ENCODE measurements at places on chromosomes 16 and 17.

DNA sequence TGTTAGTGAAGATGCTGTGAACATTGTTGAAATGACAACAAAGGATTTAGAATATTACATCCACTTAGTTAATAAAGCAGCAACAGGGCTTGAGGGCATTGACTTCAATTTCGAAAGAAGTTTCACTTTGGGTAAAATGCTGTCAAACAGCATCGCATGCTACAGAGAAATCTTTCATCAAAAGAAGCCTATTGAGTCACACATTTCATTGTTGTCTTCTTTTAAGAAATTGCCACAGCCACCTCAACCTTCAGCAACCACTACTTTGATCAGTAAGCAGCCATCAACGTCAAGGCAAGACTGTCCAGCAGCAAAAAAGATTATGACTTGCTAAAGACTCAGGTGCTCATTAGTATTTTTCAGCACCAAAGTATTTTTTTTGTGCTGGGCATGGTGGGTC lies 13.2 kb upstream of the MAP2K6 start:
- no peaks in the 10 kb centered on the region for H3K27me3 ChIP-seq
- H3K4me3 ChIP-seq = no peak overlapping the region
- H3K27ac ChIP-seq = no peak overlapping the region
- no peaks in the 10 kb centered on the region for H3K36me3 ChIP-seq
- no peaks in the 10 kb centered on the region for H3K4me1 ChIP-seq

GRCh38 chr17:78628547-78629435 lies 51.6 kb upstream of the DNAH17 start:
- no peaks in the 10 kb centered on the region for H3K27me3 ChIP-seq
- no peaks in the 10 kb centered on the region for H3K36me3 ChIP-seq
- no peak overlapping the region for H3K27ac ChIP-seq
- no peaks in the 10 kb centered on the region for H3K4me1 ChIP-seq
- no peak overlapping the region for H3K4me3 ChIP-seq

GRCh38 chr16:28623172-28623711 lies 13.4 kb upstream of the SULT1A1 start:
- H3K4me1 ChIP-seq = no peaks in the 10 kb centered on the region
- H3K4me3 ChIP-seq = peak overlapping the region; percentile 37
- no peaks in the 10 kb centered on the region for H3K27me3 ChIP-seq
- peak overlapping the region; percentile 39 for H3K27ac ChIP-seq

DNA sequence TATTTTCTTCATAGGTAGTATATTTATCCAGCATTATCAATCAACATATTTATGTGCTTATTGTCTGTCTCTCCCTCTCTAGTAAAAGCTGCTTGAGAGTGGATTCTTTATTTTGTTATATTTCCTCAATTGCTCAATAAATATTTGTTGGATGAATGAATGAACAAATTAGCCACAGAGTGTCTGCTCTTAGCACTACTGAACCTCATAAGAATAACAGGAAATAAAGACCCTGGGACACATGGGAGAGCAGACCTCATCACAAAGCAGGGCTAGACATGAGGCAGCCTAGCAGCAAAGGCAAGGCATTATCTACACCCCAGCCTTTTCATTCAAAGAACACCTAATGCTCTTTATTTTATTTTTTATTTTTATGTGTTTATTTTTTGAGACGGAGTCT lies 34.9 kb upstream of the TANC2 start:
- H3K36me3 ChIP-seq = no peaks in the 10 kb centered on the region
- H3K27ac ChIP-seq = no peak overlapping the region
- H3K4me3 ChIP-seq = no peak overlapping the region
- DNase-seq = no peak

GRCh38 chr16:57669476-57670162 lies 1.5 kb downstream of the ADGRG3 start:
- DNase-seq = no peak
- peaks cover 5% of the 10 kb centered on the region for H3K36me3 ChIP-seq
- H3K27me3 ChIP-seq = no peaks in the 10 kb centered on the region
- no peak overlapping the region for H3K27ac ChIP-seq
- peaks cover 7% of the 10 kb centered on the region for H3K4me1 ChIP-seq

- peak; percentile 68 for DNase-seq
- peaks cover 9% of the 10 kb centered on the region for H3K36me3 ChIP-seq
- peaks cover 37% of the 10 kb centered on the region for H3K4me1 ChIP-seq
- peak overlapping the region; percentile 86 for H3K27ac ChIP-seq
These were observed 5.8 kb upstream of the ARMC5 start for GRCh38 chr16:31453255-31454204.

- no peak for DNase-seq
- no peaks in the 10 kb centered on the region for H3K36me3 ChIP-seq
- H3K4me1 ChIP-seq = peaks cover 14% of the 10 kb centered on the region
These were observed 49.7 kb downstream of the TBC1D16 start for GRCh38 chr17:79985943-79986391.

GRCh38 chr17:61135782-61136181 lies 263.9 kb upstream of the TBX2 start:
- H3K27me3 ChIP-seq = no peaks in the 10 kb centered on the region
- no peak overlapping the region for H3K4me3 ChIP-seq
- no peak for DNase-seq
- no peak overlapping the region for H3K27ac ChIP-seq

DNA sequence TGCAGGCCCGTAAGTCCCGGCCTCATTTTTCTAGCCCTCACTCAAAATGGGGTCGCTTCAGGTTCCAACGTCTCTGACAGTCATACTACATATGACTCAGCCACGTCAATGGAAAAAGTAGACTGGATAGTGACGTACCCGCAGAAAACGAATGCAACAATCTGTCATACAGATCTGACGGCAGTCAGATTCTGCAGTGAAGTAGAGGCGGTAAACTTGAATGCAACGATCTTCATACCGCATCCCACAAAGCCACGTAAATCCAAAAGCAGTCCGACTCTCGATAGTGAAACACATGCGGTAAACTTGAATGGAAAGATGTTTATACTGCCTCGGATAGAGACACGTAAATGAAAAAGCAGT lies 38.4 kb upstream of the ARL4D start:
- H3K27ac ChIP-seq = peak overlapping the region; percentile 91
- no peak for DNase-seq
- H3K27me3 ChIP-seq = no peaks in the 10 kb centered on the region
- H3K4me3 ChIP-seq = peak overlapping the region; percentile 47
- no peaks in the 10 kb centered on the region for H3K36me3 ChIP-seq
- H3K4me1 ChIP-seq = peaks cover 16% of the 10 kb centered on the region

- no peaks in the 10 kb centered on the region for H3K4me1 ChIP-seq
- peaks cover 42% of the 10 kb centered on the region for H3K36me3 ChIP-seq
- DNase-seq = no peak
- no peaks in the 10 kb centered on the region for H3K27me3 ChIP-seq
- no peak overlapping the region for H3K27ac ChIP-seq
- no peak overlapping the region for H3K4me3 ChIP-seq
These were observed 2.1 kb upstream of the UNC119 start for GRCh38 chr17:28554565-28554964.

DNA sequence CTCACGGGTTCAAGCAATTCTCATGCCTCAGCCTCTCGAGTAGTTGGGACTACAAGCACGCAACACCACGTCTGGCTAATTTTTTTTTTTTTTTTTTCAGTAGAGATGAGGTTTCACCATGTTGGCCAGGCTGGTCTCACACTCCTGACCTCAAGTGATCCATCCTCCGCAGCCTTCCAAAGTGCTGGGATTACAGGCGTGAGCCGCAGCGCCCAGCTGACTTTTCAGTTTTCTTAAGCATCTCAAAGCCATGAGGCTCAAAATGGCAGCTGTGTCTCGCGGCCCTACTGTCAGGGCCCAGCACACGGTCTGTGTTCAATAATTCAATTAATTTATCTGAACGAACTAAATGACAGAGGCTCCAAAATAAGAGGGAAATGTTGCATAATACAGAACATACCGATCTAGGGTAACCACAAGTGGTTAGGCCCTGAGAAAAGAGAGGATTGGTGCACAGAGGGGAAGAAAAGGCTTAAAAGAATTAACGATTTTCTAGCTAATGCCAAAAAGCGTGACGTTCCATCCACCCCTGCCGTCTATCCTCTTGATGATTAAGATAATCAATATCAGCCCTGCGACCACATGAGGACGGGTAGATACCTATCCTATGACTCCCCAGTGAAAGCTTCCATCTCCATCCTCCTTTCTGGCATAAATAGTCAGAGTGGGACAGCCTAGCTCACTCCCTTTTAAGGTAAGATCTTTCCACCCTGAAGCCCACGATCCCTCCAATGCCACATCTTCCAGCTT lies 136.9 kb downstream of the SLC39A11 start:
- no peak overlapping the region for H3K4me3 ChIP-seq
- no peaks in the 10 kb centered on the region for H3K27me3 ChIP-seq
- no peaks in the 10 kb centered on the region for H3K4me1 ChIP-seq
- no peak for DNase-seq

- H3K27me3 ChIP-seq = no peaks in the 10 kb centered on the region
- H3K4me3 ChIP-seq = no peak overlapping the region
- peak overlapping the region; percentile 21 for H3K27ac ChIP-seq
- peaks cover 10% of the 10 kb centered on the region for H3K4me1 ChIP-seq
These were observed 15.3 kb downstream of the KSR1 start for GRCh38 chr17:27471321-27472269.

DNA sequence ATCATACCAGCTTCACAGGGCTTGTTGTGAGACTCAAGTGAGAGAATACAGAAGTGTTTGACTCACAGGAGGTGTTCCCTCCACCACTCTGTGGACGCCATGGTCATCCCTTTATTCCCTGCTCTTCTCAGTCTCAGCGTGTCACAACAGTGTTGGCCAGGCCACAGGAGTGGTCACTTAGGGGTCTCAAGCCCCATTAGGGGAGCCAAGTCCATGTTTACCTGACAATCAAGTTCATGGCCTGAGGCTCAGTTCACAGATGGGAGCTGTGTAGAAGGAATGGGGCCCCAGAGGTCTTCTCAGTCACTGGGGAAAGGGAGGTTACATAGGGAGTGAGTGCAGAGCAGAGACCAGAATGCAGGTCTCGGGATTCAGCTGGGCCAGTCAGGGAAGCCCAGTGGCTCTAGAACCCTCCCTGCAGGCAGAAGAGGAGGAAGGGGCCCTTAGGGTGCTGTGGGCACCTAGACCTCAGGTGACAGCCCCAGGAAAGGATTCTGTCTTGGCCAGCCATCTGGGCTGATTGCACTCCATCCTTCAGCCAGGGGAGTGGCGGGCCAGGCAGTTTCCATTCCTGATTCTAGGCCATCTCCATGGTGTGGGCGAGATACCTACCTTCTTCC lies 9.5 kb upstream of the CENPT start:
- H3K27me3 ChIP-seq = no peaks in the 10 kb centered on the region
- H3K27ac ChIP-seq = peak overlapping the region; percentile 26
- no peak for DNase-seq
- no peak overlapping the region for H3K4me3 ChIP-seq
- peaks cover 30% of the 10 kb centered on the region for H3K4me1 ChIP-seq

DNA sequence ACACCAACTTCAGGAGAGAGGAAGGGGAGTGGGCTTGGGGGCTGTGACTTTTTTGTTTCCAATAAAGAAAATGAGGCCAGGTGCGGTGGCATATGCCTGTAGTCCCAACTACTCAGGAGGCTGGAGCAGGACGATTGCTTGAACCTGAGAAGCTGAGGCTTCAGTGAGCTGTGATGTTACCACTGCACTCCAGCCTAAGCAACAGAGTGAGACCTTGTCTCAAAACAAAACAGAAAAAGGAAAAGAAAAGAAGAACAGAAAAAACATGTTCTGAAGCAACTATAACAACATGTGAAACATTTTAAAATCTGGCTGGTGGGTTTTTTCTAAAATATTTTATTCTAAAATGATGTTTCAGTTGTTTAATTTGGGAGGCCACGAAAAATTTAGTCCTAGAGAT lies 554.0 kb upstream of the ZFHX3 start:
- H3K27me3 ChIP-seq = no peaks in the 10 kb centered on the region
- no peaks in the 10 kb centered on the region for H3K36me3 ChIP-seq
- H3K27ac ChIP-seq = no peak overlapping the region
- no peak for DNase-seq

- DNase-seq = peak; percentile 77
- no peak overlapping the region for H3K4me3 ChIP-seq
- H3K27me3 ChIP-seq = no peaks in the 10 kb centered on the region
- peak overlapping the region; percentile 30 for H3K27ac ChIP-seq
These were observed 2.3 kb downstream of the GALK1 start for GRCh38 chr17:75762513-75763268.

- H3K27me3 ChIP-seq = no peaks in the 10 kb centered on the region
- H3K4me1 ChIP-seq = no peaks in the 10 kb centered on the region
These were observed 1.0 kb downstream of the CSNK2A2 start for GRCh38 chr16:58196898-58197313.

All from RWPE2 (cell line).